Endodermal cell (in vitro differentiated cells): ENCODE measurements at places on chromosomes 2 and 18. TPM values are rescaled to one million over a fixed set of nuclear protein-coding genes. Genes with fewer than 3 reads are reported as not detected.
A peak's percentile ranks its signal among the peaks of the same experiment; 100 is the strongest.

DNA sequence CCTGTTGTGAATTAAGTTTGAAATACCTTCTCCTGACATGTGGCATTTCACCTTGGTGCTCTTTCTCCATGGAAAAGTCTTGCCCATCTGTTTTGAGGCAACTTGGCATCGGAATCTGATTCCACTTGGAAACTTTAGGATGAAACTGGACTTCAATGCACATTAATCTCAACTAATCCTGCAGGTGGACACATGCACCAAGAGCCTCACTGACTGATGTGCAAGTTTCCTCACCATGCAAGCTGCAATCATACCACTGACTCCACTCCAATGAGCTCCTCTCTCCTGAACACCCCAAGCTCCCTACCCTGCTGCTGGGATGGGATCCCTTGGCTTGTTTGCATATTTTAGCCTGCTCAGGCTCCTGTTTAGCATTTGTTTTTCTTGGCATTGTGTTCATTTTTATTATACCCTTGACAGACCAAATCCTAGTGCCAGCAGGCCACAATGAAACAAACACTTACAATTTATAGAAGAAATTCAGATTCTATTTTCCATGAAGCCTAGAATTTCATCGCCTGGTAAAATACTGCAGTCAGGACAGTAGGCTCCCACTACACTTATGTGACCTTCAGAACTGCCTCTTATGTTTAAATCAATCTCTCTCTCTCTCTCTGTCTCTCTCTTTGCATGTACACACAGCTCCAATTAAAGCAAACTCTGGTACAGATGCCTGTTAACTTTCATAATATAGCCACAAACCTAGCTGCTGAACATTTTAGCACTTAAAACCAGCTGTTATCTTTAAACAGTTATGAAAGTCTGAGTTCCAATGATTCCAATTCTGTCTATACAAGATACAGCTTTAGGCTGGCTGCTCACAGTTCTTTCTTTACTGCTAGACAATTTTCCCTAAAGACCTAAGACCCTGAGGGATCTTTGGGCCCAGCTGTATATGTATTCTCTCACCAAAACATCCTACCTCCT is 141.5 kb downstream of the OSR1 start:
- H3K27me3 ChIP-seq = no peaks in the 10 kb centered on the region
- H3K27ac ChIP-seq = no peak overlapping the region
- H3K4me1 ChIP-seq = no peaks in the 10 kb centered on the region
- H3K4me3 ChIP-seq = no peak overlapping the region
- H3K36me3 ChIP-seq = no peaks in the 10 kb centered on the region

GRCh38 chr2:200454927-200455801 is 54.7 kb downstream of the KCTD18 start:
- H3K4me1 ChIP-seq = no peaks in the 10 kb centered on the region
- H3K4me3 ChIP-seq = no peak overlapping the region
- peaks cover 45% of the 10 kb centered on the region for H3K36me3 ChIP-seq
- DNase-seq = no peak

The POTEI gene
- 0.07 to 0.33 TPM (median 0.13 TPM) in 3 replicates for total RNA-seq

The REEP1 gene
- 1.7 and 2.9 TPM in 2 replicates for total RNA-seq

GRCh38 chr2:236089271-236090026 is 78.7 kb downstream of the GBX2 start:
- no peak overlapping the region for H3K4me3 ChIP-seq
- no peak overlapping the region for H3K27ac ChIP-seq
- no peak for DNase-seq
- H3K36me3 ChIP-seq = no peaks in the 10 kb centered on the region
- peaks cover 17% of the 10 kb centered on the region for H3K4me1 ChIP-seq
- H3K27me3 ChIP-seq = no peaks in the 10 kb centered on the region

DNA sequence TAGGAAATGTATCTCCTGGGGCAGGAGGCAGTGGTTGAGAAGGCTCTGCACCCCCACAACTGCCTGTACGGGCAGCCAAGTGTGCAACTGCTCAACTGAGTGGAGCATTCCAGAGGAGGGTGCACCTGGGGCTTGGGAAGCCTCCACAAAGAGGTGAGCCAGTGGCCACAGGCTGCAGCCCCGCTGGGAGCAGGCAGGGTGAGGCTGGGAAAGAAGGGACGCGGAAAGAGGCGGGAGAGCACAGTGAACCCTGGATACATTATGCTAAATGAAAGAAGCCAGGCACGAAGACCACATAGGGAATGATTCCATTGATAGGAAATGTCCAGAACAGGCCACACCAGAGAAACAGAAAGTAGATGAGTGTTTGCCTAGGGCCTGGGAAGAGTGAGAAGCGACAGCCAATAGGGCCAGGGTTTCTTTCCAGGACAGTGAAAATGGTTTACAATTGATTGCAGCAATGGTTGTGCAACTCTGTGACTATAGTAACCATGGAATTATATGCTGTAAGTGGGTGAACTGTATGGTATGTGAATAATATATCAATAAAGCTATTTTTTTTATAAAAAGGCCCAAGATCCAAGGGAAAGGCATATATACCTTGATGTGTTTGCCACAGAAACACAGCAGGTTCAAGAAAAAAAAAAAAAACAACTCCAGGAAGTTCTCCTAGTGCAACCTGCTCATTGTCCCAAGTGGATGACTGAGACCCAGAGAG is 82.4 kb downstream of the DDX1 start:
- no peaks in the 10 kb centered on the region for H3K27me3 ChIP-seq
- H3K36me3 ChIP-seq = no peaks in the 10 kb centered on the region
- no peak overlapping the region for H3K4me3 ChIP-seq
- H3K4me1 ChIP-seq = no peaks in the 10 kb centered on the region
- no peak overlapping the region for H3K27ac ChIP-seq

- peaks cover 2% of the 10 kb centered on the region for H3K4me1 ChIP-seq
- H3K27me3 ChIP-seq = no peaks in the 10 kb centered on the region
- DNase-seq = no peak
- H3K36me3 ChIP-seq = no peaks in the 10 kb centered on the region
These were observed 71.6 kb upstream of the ACAA2 start for GRCh38 chr18:49884959-49885358.

DNA sequence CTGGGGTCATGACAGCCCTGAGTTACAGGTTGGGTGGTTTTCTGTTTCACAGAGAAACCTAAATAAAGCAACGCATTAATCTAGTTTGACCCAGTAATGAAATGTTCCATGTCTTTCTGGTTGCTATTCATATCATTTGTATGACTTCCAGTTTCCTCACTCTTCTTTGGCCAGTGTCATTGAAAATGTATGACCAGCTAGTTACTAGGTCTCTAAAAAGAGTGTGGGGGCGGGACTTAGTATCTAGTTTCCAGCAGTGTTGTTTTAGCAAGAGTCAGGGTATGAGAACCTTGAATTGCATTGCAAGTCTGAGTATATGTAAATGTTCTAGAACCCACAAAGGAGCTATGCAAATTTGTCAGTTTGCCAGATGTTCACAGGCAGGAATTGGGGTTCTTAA is 47.7 kb downstream of the SLC9A2 start:
- H3K27ac ChIP-seq = no peak overlapping the region
- no peak for DNase-seq
- H3K36me3 ChIP-seq = no peaks in the 10 kb centered on the region
- no peak overlapping the region for H3K4me3 ChIP-seq
- H3K4me1 ChIP-seq = no peaks in the 10 kb centered on the region

DNA sequence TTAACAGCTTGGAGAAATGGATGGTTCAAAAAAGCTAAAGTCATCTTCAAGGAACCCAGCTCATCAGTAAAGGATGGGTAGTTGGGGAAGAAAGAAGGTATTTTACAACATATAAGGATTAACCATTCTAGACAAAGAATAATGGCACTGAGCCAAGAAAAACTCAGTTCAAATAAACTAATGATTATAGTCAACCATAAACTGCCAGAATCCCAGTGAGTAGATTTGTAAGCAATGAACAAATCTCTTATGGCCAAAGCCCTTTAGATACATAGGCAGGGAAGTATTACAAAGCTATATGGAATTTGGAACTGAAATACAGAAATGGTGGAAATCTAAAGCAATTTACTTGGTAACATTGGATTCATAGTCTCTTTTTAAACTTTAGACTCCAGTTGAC is 92.4 kb upstream of the ZFP36L2 start:
- H3K36me3 ChIP-seq = no peaks in the 10 kb centered on the region
- H3K4me3 ChIP-seq = no peak overlapping the region
- no peaks in the 10 kb centered on the region for H3K27me3 ChIP-seq
- no peak for DNase-seq

DNA sequence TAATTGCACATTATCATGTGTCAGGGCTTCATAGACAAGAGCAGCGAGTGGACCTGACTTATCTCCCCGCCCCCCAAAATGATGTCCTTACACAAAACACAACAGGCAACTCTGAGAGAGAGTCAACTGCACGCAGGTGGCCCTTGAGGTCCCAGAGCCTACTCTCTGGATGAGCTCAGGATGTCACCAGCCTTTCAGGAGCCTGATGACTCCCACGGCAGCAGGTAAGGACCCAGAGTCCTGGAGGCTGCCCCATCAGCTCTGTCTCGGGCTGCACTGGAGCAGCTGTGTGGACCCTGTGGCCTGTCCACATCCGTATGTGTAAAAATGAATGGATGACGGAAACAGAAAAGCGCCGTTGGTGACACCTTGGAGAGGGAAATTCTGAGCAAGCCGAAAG is 130.9 kb downstream of the HDAC4 start:
- no peak overlapping the region for H3K4me3 ChIP-seq
- H3K27ac ChIP-seq = no peak overlapping the region
- H3K4me1 ChIP-seq = peaks cover 12% of the 10 kb centered on the region
- H3K27me3 ChIP-seq = no peaks in the 10 kb centered on the region
- DNase-seq = no peak

The TUBA3D gene
- total RNA-seq = not detected in 3 replicates

GRCh38 chr2:204135752-204136151 is 199.2 kb downstream of the ICOS start:
- H3K4me1 ChIP-seq = no peaks in the 10 kb centered on the region
- no peak overlapping the region for H3K4me3 ChIP-seq
- H3K36me3 ChIP-seq = no peaks in the 10 kb centered on the region
- no peaks in the 10 kb centered on the region for H3K27me3 ChIP-seq

- no peaks in the 10 kb centered on the region for H3K27me3 ChIP-seq
- H3K4me3 ChIP-seq = no peak overlapping the region
- H3K27ac ChIP-seq = no peak overlapping the region
- no peak for DNase-seq
These were observed 56.9 kb upstream of the HAAO start for GRCh38 chr2:42849311-42849710.

- H3K27me3 ChIP-seq = no peaks in the 10 kb centered on the region
- DNase-seq = no peak
- H3K27ac ChIP-seq = no peak overlapping the region
- no peaks in the 10 kb centered on the region for H3K4me1 ChIP-seq
These were observed 151.5 kb upstream of the PKDCC start for GRCh38 chr2:41896186-41896846.

The GKN2 gene
- total RNA-seq = not detected in 2 replicates

GRCh38 chr2:142668420-142668819 is 209.0 kb upstream of the KYNU start:
- H3K36me3 ChIP-seq = no peaks in the 10 kb centered on the region
- DNase-seq = no peak
- no peak overlapping the region for H3K27ac ChIP-seq
- no peaks in the 10 kb centered on the region for H3K27me3 ChIP-seq
- H3K4me1 ChIP-seq = no peaks in the 10 kb centered on the region
- no peak overlapping the region for H3K4me3 ChIP-seq

DNA sequence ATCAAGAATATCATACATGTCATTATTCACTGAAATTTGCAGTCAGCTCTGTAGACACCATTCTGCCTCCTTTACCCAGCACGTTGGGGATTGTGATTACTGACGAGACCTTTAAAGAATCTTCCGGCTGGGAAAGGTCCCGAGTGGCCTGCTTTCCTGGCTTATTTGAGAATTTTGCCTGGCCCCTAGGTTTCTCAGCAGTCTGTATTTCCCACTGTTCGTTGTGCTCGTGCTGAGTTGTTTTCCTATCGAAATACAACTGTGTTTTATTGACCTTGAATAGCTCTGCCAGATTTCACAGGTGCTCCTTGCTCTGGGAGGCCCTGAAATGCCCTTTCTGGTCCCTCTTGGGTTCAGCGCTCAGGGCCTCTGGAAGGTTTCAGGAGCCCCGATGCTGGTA is 94.9 kb downstream of the AGAP1 start:
- no peaks in the 10 kb centered on the region for H3K4me1 ChIP-seq
- DNase-seq = no peak
- H3K36me3 ChIP-seq = no peaks in the 10 kb centered on the region
- no peaks in the 10 kb centered on the region for H3K27me3 ChIP-seq
- H3K27ac ChIP-seq = no peak overlapping the region

GRCh38 chr2:152047824-152048471 is 50.9 kb downstream of the CACNB4 start:
- H3K4me3 ChIP-seq = no peak overlapping the region
- peak; percentile 55 for DNase-seq
- H3K4me1 ChIP-seq = peaks cover 8% of the 10 kb centered on the region
- no peaks in the 10 kb centered on the region for H3K36me3 ChIP-seq
- peaks cover 10% of the 10 kb centered on the region for H3K27me3 ChIP-seq

The NR4A2 gene
- 0.59 to 1.6 TPM (median 0.73 TPM) in 3 replicates for total RNA-seq

GRCh38 chr2:108565778-108566375 is 31.6 kb downstream of the LIMS1 start:
- H3K4me3 ChIP-seq = no peak overlapping the region
- no peaks in the 10 kb centered on the region for H3K4me1 ChIP-seq
- H3K36me3 ChIP-seq = no peaks in the 10 kb centered on the region
- H3K27me3 ChIP-seq = no peaks in the 10 kb centered on the region
- no peak overlapping the region for H3K27ac ChIP-seq
